ENCODE measurements at places on chromosomes 7 and 10. TPM values are rescaled to one million over a fixed set of nuclear protein-coding genes. Genes with fewer than 3 reads are reported as not detected.

The VPS50 gene
- 6.5 TPM for total RNA-seq

The KIAA1549 gene
- total RNA-seq = 6.7 TPM

The ZNF488 gene
- 14.5 TPM for total RNA-seq

The PPP1R17 gene
- total RNA-seq = not detected

The RABGEF1 gene
- 26.9 TPM for total RNA-seq

The AKR1B15 gene
- 21.6 TPM for total RNA-seq

The FGF8 gene
- total RNA-seq = 0.17 TPM

The DLG5 gene
- total RNA-seq = 31.3 TPM

The STARD3NL gene
- total RNA-seq = 50.7 TPM

The UCMA gene
- total RNA-seq = not detected

The TLX1 gene
- not detected for total RNA-seq

The NACAD gene
- total RNA-seq = 0.40 TPM

The HYAL4 gene
- total RNA-seq = not detected

The BPGM gene
- 17.3 TPM for total RNA-seq

The CCDC172 gene
- total RNA-seq = not detected

The TMEM176B gene
- 0.15 TPM for total RNA-seq

The C10orf53 gene
- total RNA-seq = not detected

The COPS6 gene
- 169 TPM for total RNA-seq

The FAM20C gene
- total RNA-seq = 45.2 TPM

The SPDYE11 gene
- not detected for total RNA-seq

The AEBP1 gene
- total RNA-seq = not detected

The PHTF2 gene
- 17.4 TPM for total RNA-seq

The LEP gene
- total RNA-seq = not detected

The FRMPD2 gene
- total RNA-seq = not detected

The ZNF117 gene
- 0.23 TPM for total RNA-seq

The SH2D4B gene
- total RNA-seq = 0.09 TPM

The GPR158 gene
- 0.06 TPM for total RNA-seq

The LRRC18 gene
- not detected for total RNA-seq

The GNGT1 gene
- not detected for total RNA-seq

The PFKFB3 gene
- 137 TPM for total RNA-seq

The ANKRD22 gene
- 0.22 TPM for total RNA-seq

The LIPJ gene
- not detected for total RNA-seq

The OR6B1 gene
- not detected for total RNA-seq

The ASNS gene
- 60.2 TPM for total RNA-seq

The CCL24 gene
- not detected for total RNA-seq

The GTF2IRD1 gene
- 25.4 TPM for total RNA-seq

The ASZ1 gene
- not detected for total RNA-seq

The ZNF37A gene
- 6.0 TPM for total RNA-seq

The IPMK gene
- 3.0 TPM for total RNA-seq

The PCDH15 gene
- not detected for total RNA-seq

The KLLN gene
- total RNA-seq = 0.64 TPM

The INMT gene
- not detected for total RNA-seq

Data from A549 treated with Mapracorat at 1 μM for 4 hours (cell line).